NCI-H446 (cell line): ENCODE measurements at places on chromosomes 5 and 9.

DNA sequence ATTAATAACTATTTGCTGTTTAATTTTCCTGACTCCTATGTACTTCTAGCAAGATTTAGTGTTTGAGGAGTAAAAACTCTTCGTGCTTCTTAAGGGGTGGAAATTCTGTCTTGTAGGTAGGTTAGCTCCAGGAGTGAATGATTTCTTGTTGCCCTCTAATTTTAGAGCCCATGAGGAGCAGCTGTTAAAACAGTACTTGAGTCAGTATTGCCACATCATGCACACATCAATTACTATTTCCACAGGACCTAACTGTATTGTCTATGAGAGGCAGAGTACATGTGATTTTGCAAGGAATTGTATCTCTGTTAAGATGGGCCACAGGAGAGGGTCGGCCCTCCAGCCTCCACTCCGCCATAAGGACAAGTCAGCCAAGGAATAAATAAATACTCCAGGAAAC, 91.2 kb downstream of the PDZD2 start:
- no peak for DNase-seq

- no peak for DNase-seq
Observed at GRCh38 chr5:61563401-61563800, 231.3 kb downstream of the ZSWIM6 start.

GRCh38 chr9:25716220-25716872, 38.1 kb upstream of the TUSC1 start:
- no peak for DNase-seq

DNA sequence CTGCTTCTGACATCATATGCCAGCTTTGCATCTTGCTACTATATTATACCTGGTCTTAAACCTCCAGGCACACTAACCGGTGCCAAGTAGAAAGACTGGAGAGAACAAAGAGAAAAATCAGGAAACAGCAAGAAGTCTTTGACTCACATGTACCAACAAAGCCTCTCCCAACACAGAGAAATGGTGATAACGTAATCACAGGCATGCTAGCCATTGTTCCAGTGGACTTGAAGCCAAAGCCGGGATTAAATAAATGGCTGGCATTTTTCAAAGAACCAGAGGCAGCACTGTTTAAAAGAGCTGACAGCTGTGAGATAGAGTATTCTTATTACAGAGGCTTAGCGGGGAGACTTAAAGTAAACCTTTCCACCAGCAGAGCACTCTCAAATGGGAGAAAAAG, 148.4 kb upstream of the NFIL3 start:
- DNase-seq = no peak

GRCh38 chr5:150647275-150648251, 7.1 kb downstream of the SYNPO start:
- DNase-seq = no peak

- no peak for DNase-seq
Observed at GRCh38 chr5:52854301-52854700, 66.6 kb downstream of the ITGA1 start.

DNA sequence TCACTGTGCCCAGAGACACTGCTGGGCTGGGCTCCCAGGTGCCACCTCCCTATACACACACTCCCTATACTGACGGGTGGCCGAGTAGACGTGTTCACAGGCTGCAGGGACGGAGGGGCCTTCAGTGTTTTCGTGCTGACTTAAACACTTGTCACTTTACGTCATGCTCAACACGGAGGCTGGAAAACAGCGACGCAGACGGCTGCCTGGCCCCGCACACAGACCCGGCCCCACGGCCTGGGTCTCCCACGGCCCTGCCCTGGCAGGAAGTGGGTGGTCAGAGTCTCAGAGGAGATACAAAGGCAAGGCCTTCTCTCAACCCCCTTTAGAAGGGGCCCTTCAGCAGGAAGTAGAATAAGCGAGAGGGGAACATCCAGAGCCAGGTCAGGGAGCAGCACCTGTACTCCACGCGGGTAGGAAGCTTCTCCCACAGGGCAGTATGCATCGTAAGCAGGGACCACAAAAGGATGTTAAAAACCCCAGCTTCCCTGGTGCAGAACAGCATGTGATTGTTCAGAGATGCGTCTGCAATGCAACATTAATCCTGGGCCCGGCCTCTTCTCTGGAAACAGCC, 11.9 kb upstream of the TBC1D9B start:
- DNase-seq = no peak
